ENCODE measurements at places on chromosomes 2 and 18.

DNA sequence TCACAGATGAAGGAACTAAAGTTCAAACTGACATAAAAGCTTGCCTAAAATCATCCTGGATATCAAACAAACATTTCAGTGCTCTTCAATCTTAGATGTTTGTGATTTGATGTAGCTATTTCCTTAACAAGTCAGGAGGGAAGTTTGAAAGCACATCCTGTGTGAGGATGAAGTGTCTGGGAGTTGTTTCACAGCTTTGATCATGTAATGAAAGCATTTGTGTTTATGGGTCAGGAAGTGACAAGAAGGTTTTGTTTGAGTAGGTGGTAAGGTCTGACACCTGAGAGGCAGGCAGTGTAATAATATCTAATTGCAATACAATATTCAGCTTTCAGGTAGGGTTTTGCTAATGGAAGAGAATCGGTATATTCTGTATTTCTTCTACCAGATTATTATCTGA, 26.0 kb upstream of the CSRNP3 start:
- no peak for DNase-seq

GRCh38 chr2:216426166-216426777, 14.0 kb downstream of the SMARCAL1 start:
- DNase-seq = no peak

- peak; percentile 43 for DNase-seq
These were observed 1200.4 kb upstream of the CDH2 start for GRCh38 chr18:29377346-29377745.

DNA sequence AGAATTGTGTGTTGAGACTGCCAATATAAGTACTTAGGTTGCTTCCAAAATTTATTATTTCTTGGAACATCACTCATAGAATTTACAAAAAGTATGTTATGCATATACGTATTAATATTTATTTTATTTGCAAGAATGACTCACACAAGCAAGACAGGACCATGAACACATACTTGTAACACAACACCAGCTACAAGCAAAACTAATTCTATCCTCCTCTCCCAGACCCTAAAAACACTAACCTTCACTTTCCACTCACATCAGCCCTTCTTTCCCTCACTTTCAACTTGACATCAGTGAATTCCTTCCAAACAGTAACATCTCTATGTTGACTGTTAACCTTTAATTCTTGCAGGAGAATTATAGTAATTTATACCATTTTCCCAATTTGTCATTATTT, 24.3 kb downstream of the OSBPL1A start:
- DNase-seq = no peak

DNA sequence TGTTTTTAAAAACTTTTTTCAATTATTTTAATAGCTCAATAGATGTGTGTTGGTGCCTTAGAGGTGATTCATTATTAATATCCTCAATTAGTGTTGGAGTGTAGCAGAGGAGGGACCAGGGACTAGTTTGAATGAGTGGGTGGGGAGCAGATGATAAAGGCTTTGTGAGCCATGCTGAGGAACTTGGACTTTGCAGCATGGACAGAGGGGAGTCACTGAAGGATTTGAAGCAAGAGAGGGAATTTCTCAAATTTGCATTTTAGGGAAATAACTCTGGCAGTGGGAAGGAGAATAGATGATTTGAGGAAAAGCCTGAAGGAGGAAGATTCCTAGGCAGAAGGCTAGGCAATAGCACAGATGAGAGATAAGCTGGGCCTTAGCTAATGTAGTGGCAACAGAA, 42.3 kb upstream of the RMND5A start:
- no peak for DNase-seq

DNA sequence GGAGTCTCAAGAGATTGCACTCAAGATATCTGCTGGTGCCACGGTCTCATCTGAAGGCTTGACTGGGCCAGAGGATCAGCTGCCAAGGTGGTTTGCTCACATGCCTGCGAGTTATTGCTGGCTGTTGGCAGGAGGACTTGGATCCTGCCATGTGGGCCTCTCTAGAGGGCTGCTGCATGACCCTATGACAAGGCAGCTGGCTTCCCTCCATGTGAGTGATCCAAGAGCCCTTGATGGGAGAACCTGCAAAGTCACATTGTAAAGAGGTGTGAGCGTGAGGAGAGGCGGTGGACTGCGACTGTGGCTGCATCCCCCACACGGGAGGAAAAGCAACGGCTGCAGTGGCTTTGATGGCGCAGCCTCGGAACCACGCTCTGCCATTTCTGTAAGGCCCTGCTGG, 4.0 kb upstream of the ALLC start:
- DNase-seq = no peak

GRCh38 chr2:205885492-205886099, 200.4 kb downstream of the INO80D start:
- peak; percentile 24 for DNase-seq

GRCh38 chr2:143422681-143423080, 293.5 kb downstream of the ARHGAP15 start:
- no peak for DNase-seq

DNA sequence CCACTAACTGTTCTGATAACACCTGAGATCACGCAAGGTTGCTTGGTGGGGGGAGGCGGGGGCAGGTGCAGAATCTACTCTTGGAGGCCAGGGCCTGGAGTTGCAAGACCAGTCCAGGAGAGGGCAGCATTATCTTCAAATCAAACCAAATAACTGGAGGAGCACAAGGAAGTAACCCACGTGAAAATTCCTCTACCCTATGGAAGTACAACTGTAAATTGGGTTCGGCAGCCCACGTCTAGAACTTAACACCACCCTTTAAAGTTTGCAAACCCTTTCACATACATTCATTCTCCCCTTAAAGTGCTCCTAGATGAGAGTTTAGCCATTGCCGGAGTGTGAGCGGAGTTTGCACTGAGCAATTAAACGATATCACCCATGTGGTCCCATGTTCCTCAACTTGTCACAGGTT, 19.6 kb upstream of the CXCR1 start:
- DNase-seq = peak; percentile 67

DNA sequence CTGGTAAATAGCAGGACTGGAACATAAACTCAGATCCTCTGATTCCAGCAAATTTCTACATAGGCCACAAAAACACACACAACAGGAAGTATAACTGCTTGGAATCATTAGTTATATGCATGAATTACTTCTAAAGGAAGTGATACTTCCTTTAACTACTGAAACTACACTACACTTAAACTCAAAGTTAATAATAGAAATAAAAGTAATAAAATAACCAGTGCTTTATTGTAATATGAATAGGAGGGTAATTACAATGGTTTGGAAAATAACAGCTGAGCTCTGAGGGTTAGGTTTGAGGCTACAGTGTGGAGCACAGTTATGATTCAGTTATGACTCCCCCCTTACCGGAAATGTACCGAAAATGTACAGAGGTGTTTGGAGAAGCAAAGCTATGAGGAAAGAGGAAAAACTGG, 18.5 kb upstream of the POLI start:
- DNase-seq = no peak

GRCh38 chr18:51151568-51152511, 45.6 kb downstream of the MEX3C start:
- DNase-seq = no peak

DNA sequence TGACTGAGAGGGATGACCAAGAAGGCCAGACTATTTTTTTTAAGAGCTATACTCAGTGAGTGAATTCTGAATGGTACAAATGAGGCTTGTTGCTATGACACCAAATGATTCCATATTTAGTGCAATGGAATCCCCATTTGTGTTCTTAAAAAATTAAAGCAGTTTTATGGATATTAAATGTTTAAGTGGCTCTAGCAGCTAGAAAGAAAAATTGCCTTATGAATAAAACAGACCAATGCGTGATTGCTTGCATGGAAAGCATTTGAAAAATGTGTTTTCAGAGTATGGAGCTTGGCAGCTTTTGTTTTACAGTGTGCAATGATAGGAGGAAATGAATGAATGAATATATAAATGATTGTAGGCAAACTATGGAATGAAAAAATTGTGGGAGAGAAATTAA, 238.8 kb upstream of the DPP10 start:
- no peak for DNase-seq

DNA sequence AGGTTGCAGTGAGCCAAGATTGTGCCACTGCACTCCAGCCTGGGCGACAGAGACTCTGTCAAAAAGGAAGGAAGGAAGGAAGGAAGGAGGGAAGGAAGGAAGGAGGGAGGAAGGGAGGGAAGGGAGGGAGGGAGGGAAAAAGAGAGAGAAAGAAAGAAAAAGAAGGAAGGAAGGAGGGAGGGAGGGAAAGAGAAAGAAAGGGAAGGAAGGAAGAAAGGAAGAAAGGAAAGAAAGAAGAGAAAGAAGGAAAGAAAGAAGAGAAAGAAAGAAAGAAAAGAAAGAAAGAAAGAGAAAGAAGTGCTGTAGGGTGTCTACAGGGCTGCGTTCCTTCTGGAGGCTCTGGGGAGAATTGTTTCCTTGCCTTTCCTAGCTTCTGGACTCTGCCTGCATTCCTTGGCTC, 22.5 kb upstream of the RAB11FIP5 start:
- DNase-seq = no peak

- DNase-seq = no peak
These were observed 1200.8 kb upstream of the GYPC start for GRCh38 chr2:125455110-125455509.

- DNase-seq = no peak
These were observed 26.3 kb downstream of the GPR55 start for GRCh38 chr2:230898713-230899091.

DNA sequence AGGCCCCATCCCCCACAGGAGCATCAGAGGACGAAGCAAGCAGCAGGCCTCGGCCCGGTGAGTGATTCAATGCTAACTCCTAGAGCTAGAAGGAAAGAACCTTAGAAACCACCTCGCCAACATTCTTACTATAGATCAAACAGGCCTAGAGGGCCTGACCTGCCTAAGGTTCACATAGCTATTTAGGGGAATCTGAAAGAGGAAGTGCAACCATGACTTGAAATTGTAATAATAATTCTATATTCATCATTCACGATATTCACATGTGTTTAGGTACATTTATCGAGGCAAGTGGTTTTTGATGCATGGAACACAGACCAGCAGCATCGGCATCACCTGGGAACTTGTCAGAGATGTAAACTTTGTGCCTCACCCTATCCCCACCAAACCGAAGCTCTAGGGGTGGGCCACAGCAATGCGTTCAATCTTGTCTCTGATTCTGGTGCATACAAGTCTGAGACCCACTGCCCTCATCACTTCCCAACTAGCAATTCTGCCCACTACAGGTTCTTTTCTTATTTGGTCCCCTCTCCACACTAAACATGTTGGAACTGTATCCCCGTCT, 78.0 kb upstream of the DNMT3A start:
- DNase-seq = no peak

- DNase-seq = no peak
These were observed 128.7 kb upstream of the CD302 start for GRCh38 chr2:159926695-159927094.

Data from NCI-H2171 treated with DMSO at 0.1 percent for 48 hours (cell line).